Chondrocyte (in vitro differentiated cells): ENCODE measurements at places on chromosomes 2 and 18. TPM values are rescaled to one million over a fixed set of nuclear protein-coding genes. Genes with fewer than 3 reads are reported as not detected.

The FOXI3 gene
- total RNA-seq = not detected in 3 replicates

The UGT1A3 gene
- not detected in 3 replicates for total RNA-seq

The UGT1A10 gene
- total RNA-seq = not detected in 3 replicates

The DYTN gene
- not detected in 3 replicates for total RNA-seq

The CARF gene
- total RNA-seq = 7.8 to 12.2 TPM (median 8.4 TPM) in 3 replicates

The RHOB gene
- 191 to 254 TPM (median 195 TPM) in 3 replicates for total RNA-seq

The RESP18 gene
- not detected in 3 replicates for total RNA-seq

The PRLH gene
- not detected in 3 replicates for total RNA-seq

The TTR gene
- not detected in 3 replicates for total RNA-seq

The GALNT5 gene
- 14.2 to 30.0 TPM (median 14.4 TPM) in 3 replicates for total RNA-seq

The REG3A gene
- total RNA-seq = not detected in 3 replicates

The ZDBF2 gene
- 24.8 to 28.9 TPM (median 26.3 TPM) in 3 replicates for total RNA-seq

The ASB18 gene
- total RNA-seq = not detected in 3 replicates

The PSMA8 gene
- total RNA-seq = not detected in 3 replicates

DNA sequence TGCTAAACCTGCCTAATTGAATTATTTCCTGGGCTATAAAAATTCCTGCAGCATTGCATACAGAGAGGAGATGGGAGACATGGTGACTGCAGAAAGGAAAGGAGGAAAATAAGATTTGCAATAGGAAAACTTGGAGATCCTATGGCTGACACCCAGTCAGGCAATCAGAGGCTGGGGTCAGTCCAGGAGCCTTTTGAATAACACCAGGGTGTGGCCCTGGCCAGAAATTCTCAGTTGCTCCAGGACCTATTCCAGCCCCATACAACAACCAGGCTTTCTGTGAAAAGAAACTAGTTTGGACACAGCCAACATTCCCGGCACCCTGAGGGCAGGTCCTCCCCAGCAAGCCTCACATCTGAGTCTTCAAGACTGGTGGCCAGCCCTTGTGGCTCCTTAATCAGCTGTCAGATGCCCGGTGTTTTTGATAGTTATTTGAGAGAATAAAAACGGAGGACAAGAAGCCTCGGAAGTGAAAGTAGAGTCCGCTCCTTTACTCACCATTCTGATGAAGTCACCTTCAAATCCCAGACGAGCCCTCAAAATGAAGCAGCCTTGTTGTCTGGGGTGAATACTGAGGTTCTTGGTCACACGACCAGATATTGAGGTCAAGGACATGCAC lies 31.1 kb upstream of the GMCL1 start:
- DNase-seq = no peak

- DNase-seq = no peak
These were observed 44.9 kb downstream of the TMEM37 start for GRCh38 chr2:119476301-119477112.

DNA sequence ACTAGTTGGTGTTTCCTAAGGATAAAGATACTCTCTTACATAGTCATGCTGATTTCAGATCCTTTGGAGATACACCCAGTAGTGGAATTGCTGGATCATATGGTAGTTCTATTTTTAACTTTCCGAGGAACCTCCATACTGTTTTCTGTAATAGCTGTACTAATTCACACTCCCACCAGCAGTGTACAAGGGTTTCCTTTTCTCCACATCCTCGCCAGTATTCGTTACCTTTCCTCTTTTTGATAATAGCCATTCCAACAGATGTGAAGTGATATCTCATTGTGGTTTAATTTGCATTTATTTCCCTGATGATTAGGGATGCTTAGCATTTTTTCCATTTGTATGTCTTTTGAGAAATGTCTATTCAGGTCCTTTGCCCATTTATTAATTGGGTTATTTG lies 34.0 kb downstream of the ACTR2 start:
- DNase-seq = no peak

DNA sequence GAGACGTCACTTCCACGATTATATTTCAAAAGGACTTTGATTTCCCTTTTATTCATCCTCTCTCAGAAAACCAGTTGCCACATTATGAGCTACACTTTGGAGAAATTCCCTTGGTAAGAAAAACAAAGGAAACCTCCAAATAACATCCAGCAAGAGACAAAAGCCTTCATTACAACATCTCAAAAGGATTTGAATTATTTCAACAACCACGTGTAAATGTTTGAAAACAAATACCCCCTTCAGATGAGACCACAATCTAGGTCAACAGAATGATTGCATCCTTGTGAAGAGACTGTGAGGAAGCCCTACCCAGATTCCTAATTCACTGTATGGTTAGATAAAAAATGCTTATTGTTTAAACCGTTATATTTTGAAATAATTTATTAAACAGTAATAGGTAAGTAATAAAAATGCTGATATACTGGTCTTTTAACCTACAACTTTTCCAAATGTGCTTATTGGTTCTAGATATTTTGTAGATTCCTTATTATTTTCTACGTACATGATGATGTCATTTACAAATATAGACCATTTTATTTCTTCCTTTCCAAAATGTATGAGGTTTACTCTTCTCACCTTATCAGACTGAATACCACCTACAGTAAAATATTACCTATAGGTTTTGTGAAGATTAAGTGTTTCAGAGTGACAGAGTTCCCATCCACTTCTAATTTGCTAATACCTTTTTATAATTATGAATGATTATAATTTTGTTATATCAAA lies 922.7 kb upstream of the CHAC2 start:
- DNase-seq = no peak

- DNase-seq = no peak
These were observed 327.5 kb downstream of the KIAA1328 start for GRCh38 chr18:37156330-37156942.

DNA sequence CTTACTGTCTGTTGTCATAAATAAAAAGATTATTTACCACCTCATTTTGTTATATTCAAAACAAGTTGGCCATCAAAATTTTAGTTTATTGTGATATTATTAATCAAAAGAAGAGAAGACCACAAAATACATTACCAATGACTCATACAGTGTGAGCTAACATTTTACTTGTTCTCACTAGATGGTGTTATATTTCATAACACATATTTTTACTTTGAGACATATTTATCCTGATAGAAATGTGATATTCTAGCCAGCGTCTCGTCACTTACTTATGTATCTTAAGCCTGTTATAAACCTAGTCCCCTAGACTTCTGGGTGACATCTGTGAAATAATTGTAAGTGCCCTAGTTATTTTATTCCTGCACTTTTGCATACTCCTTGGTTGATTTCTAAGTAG lies 263.2 kb downstream of the CDH7 start:
- no peak for DNase-seq

- no peak for DNase-seq
These were observed 22.1 kb upstream of the IGFBP5 start for GRCh38 chr2:216717491-216717901.

- DNase-seq = no peak
These were observed 9.6 kb downstream of the MRPL30 start for GRCh38 chr2:99190548-99190947.

GRCh38 chr2:35292199-35292598 lies 1063.4 kb upstream of the CRIM1 start:
- no peak for DNase-seq

- no peak for DNase-seq
These were observed 37.4 kb downstream of the VAPA start for GRCh38 chr18:9951022-9951859.

- no peak for DNase-seq
These were observed 13.6 kb upstream of the ANKRD53 start for GRCh38 chr2:70964596-70965386.

DNA sequence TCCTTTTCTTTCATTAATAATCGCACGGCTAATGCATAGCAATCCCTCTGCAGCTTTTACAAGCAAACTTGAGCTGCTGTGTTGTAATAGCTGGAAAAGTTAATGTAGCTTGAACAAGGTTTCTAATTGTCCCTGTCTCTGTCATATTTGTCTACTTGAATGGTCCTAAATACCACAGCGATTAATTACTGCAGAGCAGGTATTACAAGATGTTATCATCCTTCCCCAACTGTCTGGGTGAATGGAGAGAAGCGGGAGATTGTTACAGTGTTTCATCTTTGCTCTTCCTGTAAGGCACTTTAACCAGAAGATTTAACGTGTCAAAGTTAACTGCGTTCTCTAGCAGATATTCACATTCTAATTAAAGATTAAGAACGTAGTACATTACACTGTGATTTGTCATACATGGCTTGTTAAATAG lies 422.2 kb upstream of the POU3F3 start:
- DNase-seq = no peak

DNA sequence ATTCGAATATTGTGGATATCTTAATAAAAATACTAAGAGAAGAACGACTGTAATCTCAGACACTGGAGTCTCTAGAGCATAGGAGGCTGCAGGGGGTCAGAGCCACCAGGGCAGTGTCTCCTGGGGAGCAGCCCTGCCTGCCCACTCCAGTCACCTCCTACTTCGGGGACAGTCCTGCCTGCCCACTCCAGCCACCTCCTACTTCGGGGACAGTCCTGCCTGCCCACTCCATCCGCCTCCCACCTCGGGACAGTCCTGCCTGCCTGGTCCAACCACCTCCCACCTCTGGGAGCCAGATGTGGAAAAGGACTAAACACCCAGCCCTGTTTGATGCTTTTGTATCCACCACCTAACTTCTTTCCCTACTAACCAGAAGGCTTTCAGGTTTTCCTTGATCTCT lies 350.1 kb upstream of the SMIM21 start:
- no peak for DNase-seq

DNA sequence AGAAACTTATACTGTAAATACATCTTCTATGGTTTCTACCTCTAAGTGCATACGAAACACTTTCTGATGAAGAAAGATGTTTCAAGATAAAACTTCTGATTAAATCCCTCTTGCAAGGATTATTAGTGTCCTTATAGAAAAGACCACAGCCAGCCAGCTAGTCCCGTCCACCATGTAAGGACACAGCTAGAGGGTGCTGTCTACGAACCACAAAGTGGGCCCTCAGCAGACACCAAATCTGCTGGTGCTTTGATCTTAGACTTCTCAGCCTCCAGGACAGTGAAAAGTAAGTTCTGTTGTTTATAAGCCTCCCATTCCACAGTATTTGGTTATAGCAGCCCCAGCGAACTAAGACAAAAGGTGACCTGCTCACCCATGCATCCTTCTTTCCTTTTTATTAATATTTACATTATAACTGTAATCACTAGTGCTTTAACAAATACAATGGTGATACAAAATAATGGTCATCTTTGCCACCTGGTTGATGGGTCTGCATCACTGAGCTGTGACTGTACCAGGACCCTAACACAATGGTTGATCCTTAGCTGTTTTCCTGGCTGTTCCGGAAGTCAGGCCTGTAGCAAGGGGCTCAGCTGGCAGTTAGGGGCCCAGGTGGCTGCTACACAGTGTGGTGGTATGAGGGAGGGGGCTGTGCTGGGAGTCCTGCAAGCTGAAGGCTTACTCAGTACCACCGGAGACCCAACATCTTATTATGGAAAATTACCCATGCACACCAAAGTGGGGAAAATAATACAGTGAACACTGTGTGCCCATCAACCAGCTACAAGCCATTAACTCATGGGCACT lies 108.5 kb upstream of the SMAD7 start:
- no peak for DNase-seq

DNA sequence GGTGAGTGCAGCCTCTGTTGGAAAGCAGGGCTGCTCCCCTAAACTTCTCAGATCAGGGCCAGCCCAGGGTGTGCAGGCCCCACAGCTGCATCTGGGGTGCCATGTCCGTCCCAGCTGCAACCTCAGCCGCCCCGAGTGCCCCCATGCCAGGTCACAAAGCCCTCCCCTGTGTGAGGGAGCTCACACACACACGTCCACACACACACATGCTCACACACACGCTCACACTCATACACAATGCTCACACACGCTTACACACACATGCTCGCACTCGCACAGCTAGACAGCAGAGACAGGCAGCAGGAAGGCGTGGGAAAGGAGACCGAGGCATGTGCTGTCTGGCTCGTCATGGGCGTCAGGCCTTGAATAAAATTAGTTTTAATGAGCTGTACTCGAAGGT lies 55.4 kb downstream of the ADI1 start:
- DNase-seq = peak; percentile 55
